AG10803 (cell line): ENCODE measurements at places on chromosomes 1 and 21.

DNA sequence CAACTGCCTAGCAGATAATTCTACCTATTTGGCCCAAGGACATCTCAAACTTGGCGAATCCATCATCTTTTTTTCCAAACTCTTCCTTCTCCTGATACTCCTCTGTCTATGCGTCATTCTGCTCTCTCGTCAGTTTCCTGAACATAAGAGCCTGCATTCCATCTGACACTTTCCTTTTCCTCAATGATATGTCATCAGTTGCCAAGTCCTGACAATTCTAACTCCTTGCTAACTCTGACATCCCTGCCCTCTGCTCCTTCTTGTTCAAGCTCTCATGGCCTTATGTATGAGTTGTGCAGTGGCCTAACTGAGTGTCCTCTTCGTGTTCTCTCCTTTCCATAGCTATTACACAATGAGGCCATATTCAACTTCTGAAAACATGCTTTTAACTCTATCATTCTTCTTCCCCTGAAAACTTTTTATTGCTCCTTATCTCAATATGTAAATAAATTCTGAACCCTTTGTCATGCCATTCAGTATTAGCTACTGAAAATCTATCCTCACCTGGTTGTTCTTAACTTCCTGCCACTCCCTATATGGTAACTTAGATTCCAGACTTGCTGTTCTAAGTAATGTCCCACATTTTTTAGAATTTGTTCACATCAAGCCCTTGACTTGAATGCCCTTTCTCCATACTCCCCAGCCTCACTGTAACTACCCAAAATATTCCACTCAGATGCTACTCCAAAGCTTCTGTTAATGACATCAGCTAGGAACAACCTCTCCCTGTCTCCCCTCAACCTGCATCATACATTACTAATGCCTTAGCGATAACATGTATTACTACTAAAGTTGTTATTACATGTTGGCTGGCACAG, 11.5 kb downstream of the PALMD start:
- no peak for DNase-seq

DNA sequence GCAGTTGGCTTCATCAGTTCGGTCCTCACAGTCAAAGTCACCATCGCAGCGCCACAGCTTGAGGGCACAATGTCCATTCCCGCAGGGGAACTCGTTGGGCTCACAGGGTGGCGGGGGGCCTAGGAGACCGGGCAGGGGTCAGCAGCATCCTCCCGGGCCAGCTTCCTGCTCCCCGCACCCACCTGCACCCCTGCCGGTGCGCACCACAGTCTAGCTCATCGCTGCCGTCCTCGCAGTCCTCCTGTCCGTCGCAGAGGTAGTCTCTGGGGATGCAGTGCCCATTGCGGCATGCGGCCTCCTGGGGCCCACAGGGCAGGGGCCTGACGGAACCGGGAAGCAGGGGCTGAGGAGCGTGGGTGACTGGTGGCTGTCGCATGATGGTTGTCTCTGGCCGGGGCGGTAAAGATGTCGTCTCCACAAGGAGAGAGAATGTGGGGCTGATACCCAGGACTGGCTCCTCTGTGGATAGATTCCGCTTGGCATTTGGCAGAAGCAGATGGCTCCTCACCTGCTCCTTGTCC, 49.8 kb downstream of the HSPG2 start:
- DNase-seq: no peak

DNA sequence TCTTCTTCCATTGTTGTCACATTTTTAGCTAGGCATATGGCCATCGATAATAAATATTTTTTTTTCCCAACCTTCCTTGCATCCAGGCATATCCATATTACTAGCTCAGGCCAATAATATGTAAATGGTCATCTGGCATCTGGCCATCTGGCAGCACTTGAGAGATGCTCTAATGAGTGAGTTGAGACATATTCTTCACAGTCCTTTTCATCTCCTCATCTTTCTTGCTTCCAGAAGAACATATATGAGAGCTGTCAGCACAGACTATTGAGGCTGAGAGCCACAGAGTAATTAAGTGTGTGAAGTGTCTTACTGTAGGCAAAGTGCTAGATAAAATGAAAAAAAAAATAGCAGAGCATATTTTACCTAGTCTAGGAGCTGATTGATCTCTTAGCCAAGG, 628.4 kb upstream of the TMPRSS15 start:
- no peak for DNase-seq

GRCh38 chr1:2556678-2557481, 709 bp downstream of the TNFRSF14 start:
- DNase-seq: no peak

- no peak for DNase-seq
Observed at GRCh38 chr21:46065914-46066551, 31.9 kb upstream of the COL6A2 start.

DNA sequence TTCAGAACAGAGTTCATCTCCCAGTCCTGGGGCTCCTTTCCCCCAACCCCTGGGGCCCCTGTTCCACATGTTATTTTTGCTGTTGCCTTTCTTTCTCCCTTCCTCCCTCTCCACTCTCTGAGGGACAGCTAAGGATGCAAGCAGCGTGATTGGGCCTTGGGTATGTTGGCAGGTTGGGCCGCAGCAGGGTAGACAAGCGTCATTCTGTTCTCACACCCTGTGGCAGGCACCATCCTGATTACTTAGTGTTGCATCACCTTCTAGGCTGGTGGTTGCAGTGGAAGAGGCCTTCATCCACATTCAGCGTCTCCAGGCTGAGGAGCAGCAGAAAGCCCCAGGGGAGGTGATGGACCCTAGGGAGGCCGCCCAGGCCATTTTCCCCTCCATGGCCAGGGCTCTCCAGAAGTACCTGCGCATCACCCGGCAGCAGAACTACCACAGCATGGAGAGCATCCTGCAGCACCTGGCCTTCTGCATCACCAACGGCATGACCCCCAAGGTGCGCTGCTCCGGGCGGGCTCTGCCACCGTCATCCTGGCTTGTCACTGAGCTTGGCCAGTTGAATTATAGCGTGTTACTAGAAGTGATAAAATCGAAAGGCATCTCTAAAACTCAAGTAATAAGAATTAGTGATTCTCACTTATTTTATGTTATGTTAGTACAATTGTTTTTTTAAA, 43.4 kb downstream of the VANGL1 start:
- DNase-seq: no peak

DNA sequence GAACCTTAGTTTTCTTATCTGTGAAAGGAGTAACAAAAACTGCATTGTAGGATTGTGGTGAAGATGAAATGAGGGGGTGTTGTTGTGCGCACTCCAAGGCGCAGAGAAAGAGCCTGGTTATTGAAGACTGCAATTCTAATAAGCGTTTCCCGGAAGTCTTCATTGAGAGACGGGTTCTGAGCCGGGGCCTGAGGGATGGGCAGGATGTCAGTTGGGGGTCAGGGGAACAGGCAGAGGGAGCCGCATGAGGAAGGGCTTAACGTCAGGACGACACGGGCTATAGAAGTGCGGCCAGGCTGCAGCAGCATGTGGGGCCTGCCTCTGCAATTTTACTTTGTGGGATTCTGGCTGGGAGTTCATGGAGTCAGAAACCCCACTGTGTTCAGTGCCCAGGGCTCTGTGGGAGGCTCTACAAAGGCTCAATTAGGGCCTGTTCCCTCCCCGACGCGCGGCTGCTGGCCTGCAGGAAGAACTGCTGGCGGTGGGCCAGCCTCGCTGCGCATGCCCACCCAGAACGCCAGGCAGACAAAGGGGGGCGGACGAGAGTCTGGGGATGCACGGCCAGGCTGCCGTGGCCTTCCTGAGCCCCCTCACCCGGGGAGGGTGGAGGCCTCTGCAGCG, 20.7 kb downstream of the TRIM62 start:
- no peak for DNase-seq

DNA sequence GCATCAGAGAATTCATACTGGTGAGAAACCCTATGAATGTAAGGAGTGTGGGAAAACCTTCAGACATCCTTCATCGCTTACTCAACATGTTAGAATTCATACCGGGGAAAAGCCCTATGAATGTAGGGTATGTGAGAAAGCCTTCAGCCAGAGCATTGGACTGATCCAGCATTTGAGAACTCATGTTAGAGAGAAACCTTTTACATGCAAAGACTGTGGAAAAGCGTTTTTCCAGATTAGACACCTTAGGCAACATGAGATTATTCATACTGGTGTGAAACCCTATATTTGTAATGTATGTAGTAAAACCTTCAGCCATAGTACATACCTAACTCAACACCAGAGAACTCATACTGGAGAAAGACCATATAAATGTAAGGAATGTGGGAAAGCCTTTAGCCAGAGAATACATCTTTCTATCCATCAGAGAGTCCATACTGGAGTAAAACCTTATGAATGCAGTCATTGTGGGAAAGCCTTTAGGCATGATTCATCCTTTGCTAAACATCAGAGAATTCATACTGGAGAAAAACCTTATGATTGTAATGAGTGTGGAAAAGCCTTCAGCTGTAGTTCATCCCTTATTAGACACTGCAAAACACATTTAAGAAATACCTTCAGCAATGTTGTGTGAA, 12.8 kb downstream of the ZFP69B start:
- DNase-seq: no peak

DNA sequence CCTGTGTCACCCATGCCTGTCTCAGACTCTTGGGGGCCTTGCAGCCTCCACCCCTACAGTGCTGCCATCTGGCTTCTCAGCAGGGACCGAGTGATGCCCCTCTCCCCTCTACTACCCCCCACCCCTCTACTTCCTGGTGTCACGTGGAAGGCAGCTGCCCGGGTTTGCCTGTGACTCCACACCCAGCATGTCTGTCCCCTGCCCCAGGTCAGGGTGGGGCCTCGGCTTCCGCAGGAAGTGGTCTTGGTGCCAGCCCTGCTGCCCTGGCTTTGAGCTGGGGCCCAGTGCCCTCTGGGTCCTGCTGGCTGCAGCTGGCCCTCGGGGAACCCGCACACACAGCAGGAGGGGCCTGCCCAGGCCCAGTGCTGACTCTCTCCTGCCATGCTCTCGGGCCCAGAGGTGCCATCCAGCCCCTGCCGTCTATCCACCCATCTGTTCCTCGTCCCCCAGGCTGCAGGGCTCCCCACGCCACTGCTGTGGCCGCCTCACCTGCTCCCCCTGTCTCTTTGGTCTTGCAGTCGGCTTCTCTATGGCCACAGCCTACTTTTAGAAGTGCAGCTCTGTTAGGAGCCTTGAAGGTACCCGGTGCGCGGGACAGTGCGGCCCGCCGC, 24.0 kb downstream of the PLCH2 start:
- no peak for DNase-seq

GRCh38 chr1:19086176-19086875, 123.7 kb downstream of the UBR4 start:
- no peak for DNase-seq

DNA sequence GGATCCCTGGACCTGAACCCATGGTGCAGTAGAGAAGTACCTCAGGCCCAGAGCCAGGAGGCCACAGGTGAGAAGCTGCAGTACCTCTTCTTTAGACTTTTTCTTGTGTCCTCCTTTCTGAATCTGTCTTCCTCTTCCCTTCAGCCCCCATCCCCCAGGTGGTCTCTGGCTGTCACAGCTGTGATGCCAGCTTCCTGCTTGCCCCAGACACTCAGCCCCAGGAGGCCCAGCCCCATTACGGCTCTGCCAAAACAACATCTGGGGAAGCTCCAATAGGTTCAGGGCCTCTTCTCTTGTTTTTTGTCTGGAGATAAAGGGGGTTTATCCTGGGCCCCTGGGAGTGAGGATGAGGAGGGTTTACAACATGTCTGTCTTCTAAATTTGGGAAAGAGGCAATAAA, 9.5 kb upstream of the BTG2 start:
- DNase-seq: no peak

GRCh38 chr1:115210302-115210711, 121.0 kb upstream of the TSPAN2 start:
- peak; percentile 61 for DNase-seq

GRCh38 chr1:44842862-44843655, at the start of gene PTCH2:
Gene PTCH2 (minus strand): TSS chr1:44843253. CDS start chr1:44842932, 321 bp downstream.
- DNase-seq: peak; percentile 58

- DNase-seq: peak; percentile 77
Observed at GRCh38 chr1:61851849-61852669, 109.8 kb downstream of the PATJ start.

GRCh38 chr1:23867895-23868556, at the start of gene FUCA1:
Gene FUCA1 (minus strand): TSS chr1:23868290. CDS start chr1:23868286, 4 bp downstream.
- DNase-seq: peak; percentile 70

DNA sequence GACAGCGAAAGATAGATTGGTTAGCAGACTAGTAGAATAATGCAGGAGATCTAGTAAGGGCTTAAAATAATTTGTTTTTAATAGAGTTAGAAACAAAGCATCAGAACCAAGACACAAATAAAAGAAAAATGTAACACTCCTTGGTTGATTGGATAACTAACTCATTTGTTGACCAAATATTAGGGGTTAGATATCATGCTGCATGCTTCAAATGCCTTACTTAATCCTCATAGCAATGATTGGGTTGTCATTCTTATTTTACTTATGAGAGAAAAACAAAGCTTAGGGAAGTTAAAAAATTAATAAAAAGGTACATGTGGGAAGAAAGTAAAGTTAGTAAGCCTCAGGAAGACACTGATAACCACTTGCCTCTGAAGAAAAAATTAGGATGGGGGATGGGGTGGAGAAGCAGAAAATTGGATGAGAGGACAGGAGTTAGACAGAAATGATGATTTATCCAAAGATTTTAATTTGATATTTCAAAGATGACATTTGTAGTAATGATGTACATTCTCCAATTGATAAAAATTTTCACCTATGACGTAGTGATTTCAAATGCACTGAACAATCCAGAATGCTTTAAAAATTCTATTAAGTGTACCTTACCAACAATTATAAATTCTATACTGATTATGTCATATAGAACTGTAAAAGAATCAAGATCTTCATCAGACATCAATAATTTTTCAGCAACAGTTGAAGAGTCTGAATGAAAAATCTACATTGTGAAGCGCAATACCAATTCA, 374.7 kb downstream of the COL11A1 start:
- no peak for DNase-seq

GRCh38 chr1:15110867-15111230, 42.7 kb upstream of the TMEM51 start:
- no peak for DNase-seq

- peak; percentile 70 for DNase-seq
Observed at GRCh38 chr1:1371364-1371745, 3.7 kb downstream of the AURKAIP1 start.

- DNase-seq: peak; percentile 42
Observed at GRCh38 chr1:36349839-36350238, 26.4 kb upstream of the EVA1B start.

DNA sequence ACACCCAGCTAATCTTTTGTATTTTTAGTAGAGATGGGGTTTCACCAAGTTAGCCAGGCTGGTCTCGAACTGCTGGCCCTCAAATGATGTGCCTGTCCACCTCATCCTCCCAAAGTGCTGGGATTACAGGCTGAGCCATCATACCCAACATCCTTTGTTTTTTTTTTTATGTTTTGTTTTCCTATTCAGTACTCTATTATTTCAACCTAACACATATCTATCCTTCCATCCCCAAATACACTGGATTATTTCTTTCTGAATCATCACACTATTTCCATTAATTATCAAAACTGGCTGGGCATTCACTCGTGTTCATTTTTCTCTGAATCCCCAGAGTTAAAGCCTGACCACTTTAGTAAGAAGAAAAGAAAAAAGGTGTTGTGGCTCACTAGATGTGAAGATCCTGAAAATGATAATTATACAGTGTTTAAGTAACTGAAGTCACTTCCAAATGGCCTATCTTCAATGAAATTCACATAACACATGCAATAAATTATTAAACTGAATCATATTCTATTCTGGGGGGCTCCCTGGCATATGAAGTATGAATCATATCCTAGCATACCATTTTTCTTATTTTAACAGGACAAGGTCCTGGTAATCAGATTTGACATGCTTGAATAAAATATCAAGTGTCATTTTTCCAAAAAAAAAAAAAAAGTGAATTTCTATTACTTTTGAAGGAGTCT, 1754.2 kb downstream of the BRINP3 start:
- DNase-seq: no peak

- DNase-seq: no peak
Observed at GRCh38 chr1:111705841-111706240, 33.4 kb downstream of the INKA2 start.

- no peak for DNase-seq
Observed at GRCh38 chr1:83064589-83065242, 934.2 kb downstream of the TTLL7 start.
